ENCODE measurements at places on chromosomes 5 and 9.

- no peak for DNase-seq
These were observed 105.8 kb upstream of the SMARCA2 start for GRCh38 chr9:1909322-1909721.

- peak; percentile 53 for DNase-seq
These were observed 150.3 kb downstream of the FBXL7 start for GRCh38 chr5:15650266-15650665.

- no peak for DNase-seq
These were observed 114.5 kb downstream of the SLC25A46 start for GRCh38 chr5:110853267-110853666.

DNA sequence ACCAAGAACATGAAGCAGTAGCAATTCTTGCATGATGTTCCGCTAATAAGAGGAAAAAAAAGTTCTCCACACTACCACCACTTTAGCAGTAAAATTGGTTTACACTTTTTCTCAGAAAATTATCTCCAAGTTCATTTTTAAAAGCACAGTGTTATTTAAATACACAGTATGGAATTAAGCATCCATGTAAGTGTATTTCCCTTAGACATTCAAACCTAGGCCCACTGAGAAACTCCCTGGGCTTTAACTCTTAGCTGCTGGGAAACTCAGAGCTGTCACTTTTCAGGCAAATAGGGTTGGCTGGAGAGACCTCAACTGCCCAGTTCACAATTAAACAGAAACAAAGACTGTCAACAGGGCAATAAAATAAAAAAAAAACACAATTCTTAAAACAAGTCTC lies 2.7 kb downstream of the GNAQ start:
- DNase-seq = no peak

GRCh38 chr5:78064941-78065472 lies 229.5 kb downstream of the AP3B1 start:
- no peak for DNase-seq

DNA sequence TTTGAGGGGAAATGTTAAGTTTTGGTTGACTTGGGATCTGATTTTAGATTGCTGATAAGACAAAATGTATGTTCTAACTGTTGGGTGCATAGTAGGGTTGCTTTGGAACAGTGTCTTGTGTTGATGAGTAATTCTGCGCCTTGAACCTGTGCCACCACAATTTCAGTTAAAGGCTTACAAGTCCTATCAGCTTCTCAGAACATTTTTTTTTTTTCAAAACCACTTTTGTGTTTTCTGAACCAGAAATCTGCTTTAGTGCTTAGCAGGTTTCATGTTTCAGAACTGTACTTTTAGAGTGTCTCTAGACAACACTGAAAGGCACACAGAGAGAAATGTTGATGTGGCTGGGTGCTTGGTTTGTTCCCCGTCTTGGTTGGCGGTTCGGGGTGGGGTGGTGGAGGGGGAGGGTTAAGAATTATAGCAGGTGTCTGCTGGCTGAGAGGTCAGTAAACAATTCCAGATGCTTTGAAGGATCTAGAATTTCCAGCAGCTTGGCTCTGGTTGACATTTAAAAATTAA lies 84.6 kb downstream of the ANKRD55 start:
- no peak for DNase-seq

DNA sequence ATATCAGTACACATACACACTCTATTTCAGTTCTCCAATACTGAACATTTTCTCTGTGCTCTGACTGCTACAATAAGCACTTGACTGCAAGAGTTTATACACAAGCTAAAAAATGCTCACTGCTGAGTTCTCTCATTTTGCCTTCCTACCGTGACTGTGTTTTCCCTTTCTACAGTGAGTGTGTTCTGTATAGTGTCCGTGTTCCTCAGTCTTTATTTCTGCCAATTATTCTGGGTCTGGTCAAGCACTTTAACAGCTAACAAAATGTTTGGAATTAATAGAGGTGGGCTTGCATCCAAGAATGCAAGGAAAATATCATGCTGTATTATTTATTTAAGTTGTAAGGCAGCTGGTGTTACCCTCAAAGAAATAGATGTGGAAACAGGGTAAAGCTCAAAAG lies 217.0 kb upstream of the NREP start:
- DNase-seq = no peak

DNA sequence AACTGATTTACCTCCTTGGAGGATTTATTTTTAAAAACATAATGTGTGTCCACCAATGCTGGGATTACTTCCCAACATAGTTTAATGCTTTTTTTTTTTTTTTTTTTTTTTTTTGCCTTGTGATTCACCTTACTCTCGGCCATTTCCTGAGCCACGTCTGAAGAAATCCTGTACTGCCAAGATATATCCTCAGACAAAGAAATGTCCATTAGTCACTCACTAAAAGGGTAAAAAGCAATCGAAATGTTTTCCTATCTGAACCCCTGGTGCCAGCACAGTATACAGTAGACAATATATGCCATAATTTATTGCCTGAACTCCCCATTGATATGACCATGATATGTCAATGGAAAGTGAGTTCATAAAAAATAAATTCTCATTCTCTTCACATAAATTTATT lies 344.1 kb downstream of the BNC2 start:
- DNase-seq = no peak

- DNase-seq = no peak
These were observed 39.4 kb downstream of the MED27 start for GRCh38 chr9:132040246-132040645.

GRCh38 chr5:103510851-103511553 lies 51.6 kb downstream of the NUDT12 start:
- no peak for DNase-seq

DNA sequence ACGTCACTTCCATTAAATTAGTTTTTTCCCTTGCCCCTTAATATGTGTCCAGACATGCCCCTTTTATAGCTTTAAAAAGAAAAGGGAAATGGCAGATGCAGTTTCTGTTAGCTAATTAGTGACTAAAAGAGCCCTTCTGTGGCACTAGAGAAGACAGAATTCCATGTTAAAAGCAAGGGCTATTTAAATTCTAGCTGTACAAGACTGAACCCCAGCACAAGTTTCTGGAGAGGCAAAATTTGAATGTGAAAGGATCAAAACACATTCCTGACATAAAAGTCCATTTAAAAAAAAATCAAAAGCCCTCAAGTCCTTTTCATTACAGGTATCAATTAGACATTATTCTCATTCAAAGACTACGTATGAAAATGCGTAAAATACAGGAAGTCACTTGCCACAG lies 78.7 kb downstream of the HAPLN1 start:
- DNase-seq = no peak

GRCh38 chr9:27339661-27340284 lies 42.8 kb upstream of the EQTN start:
- no peak for DNase-seq

GRCh38 chr9:76564297-76564696 lies 105.3 kb downstream of the GCNT1 start:
- no peak for DNase-seq

- DNase-seq = no peak
These were observed 127.6 kb downstream of the RFX3 start for GRCh38 chr9:3398232-3398648.

DNA sequence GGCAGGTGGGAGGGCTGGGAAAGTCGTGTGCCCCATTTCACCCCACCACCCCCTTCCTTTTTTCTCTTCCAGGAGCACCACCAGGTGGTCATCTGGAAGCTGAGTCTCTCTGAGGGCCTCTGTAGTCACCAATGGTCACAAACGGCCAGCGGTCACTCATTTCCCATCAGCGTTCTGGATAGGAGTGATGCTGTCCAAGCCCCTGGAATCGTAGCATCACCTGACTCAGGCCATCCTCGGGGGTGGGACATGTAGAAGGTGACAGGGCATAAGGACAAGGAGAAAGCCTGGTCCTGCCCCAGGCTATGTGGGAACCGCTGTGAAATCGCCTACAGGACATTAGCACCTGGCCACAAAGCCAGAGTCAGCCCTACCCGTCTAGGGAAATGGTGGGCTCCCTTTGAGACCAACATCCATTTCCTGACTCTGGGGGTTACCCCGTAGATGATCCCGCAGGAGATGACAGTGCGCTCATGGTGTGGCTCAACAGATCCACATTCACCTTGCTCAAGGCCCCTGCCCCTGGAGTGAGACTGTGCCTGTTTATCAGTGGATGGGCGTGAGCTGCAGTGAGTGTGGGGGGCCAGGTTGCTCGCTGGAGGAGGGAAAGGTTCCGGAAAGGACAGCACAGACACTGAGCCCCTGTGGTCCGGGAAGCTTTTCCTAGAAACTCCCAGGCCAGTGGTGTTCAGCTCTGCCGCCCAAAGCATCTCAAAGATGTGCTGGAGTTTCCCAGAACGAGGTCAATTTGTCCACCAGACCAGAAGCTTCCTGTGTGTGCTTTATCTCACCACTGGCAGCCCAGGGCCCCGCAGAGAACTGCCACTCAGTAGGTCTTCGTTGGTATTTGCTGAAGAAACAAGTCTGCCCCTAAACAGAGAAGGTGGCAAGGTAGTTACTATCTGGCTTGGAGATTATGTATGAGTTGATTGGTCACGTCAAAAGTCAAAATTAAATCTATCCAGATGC lies 61.1 kb upstream of the UNC5A start:
- DNase-seq = no peak

- DNase-seq = no peak
These were observed 1109.7 kb upstream of the CDH18 start for GRCh38 chr5:21097661-21098060.

DNA sequence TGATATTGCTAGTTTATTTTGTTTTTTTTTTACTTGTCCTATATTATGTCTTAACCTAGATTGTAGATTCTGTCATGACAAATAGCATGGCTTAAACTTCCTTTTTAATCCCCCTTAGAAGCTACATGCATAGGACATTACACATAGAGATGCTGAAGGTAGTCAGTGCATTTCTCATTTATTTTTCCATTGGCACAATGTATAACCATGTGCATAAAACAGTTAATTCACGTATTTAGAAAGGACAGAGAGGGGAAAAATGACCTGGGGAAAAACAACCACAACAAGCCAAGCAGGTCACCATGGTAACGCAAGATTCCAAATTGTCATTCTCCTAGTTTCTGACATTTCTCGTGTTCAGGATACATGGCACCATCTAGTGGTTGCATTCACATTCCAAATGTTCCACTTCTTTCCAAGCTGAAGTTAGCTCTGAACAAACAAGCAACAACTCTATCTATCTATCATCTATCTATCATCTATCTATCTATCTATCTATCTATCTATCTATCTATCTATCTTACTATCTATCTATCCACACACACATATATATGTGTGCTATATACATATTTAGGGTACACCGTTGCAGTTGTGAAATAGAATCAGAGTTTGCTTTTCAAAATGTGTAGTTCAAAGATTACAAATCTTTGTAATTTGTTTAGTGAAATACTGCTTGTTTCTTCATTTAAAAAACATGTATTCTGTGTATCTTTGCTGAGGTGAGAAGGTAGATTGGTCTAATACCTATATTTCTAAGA lies 487.2 kb upstream of the ST8SIA4 start:
- no peak for DNase-seq

GRCh38 chr9:119967867-119968535 lies 598.8 kb upstream of the BRINP1 start:
- DNase-seq = no peak

- DNase-seq = no peak
These were observed 297.4 kb upstream of the ZNF608 start for GRCh38 chr5:125043781-125044391.

DNA sequence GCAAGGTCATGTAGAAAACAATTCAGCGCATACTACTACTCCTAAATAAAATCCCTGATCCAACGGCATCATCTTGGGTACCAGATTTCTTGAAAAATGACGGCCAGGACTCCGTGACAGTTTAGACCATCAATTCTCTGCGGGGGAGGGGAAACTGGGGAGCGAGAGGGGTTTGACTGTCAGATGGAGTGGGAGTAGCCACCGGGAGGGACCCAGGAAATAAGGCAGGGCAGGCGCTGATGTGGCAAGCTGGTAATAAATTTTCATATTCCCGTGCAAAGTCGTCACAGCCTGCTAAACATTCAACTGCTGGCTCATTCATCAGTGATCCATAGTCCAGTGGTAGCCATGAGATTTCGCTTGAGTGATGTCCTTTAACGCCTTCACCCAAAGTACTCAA lies 457 bp upstream of the CDH18 start:
- no peak for DNase-seq

- DNase-seq = no peak
These were observed 44.5 kb upstream of the STK32A start for GRCh38 chr5:147190331-147190730.

GRCh38 chr5:158876263-158876942 lies 223.3 kb downstream of the EBF1 start:
- DNase-seq = no peak

- no peak for DNase-seq
These were observed 14.0 kb upstream of the TRIO start for GRCh38 chr5:14129123-14129522.

DNA sequence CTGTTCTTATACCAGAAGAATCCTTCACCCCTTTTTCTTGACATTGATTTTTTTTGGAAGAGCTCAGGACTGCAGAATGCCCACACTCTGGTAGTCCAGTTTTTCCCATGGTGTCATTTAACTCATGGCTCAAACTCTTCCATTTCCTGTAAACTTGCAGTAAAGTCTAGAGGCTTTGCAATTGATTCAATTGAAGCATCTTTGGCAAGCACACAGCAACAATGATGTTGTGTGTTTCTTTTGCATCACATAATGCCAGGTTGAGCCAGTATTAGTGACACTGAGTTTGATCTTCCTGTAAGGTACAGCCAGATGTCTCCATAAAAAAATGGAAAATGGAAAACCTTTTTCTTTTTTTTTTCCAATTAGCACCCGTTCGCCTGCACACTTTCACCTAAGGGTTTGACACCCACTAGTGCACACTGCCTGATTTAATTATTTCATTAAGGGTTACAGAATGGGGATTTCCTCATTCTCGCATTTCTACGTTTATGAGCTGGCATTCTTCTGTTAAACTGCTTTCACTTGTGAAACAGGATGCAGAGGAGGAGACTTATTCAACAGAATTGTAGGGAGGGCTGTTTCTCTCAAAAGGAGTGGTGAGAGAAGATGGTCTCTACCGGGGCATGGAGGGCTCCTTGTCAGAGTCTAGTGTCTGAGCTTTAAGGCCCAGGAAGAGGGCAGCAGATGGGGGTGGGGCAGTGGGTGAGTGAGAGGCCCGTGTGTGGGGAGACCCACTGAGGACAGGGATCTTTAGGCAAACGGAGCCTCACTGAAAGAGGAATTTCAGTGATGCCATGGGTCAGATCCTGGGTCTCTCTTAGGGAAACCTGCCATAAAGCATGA lies 2.2 kb upstream of the S1PR3 start:
- DNase-seq = no peak

GRCh38 chr9:126615791-126616447 lies 2.2 kb downstream of the LMX1B start:
- DNase-seq = no peak

GRCh38 chr9:75712700-75713099 lies 177.8 kb upstream of the PCSK5 start:
- no peak for DNase-seq

Measured in NK-92 treated with Interleukin-12 subunit alpha and Interleukin-12 subunit beta, amount 100 ng/mL, for 24 hours (cell line).